NCI-H2081 (cell line): ENCODE measurements at places on chromosomes 7 and 10.
A peak's percentile ranks its signal among the peaks of the same experiment; 100 is the strongest.

DNA sequence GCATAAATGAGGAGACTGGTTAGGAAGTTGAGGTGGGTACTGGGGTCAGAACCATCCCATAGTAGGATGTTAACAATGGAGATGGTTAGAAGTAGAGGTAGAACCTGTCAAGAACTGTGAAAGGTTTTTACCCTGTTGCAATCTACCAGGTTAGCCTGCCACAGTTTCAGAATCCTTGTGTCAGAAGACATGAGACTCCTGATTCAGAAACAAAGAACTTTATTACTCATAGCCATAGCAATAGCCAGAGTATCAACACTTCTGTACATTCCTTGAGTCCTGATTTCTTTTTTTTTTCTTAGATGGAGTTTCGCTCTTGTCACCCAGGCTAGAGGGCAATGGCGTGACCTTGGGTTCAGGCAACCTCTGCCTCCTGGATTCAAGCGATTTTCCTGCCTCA, 200.9 kb downstream of the GRM3 start:
- DNase-seq: no peak

- DNase-seq: no peak
Observed at GRCh38 chr10:47223236-47223635, 76.8 kb upstream of the GDF10 start.

- DNase-seq: no peak
Observed at GRCh38 chr10:109450702-109451101, 472.6 kb downstream of the XPNPEP1 start.

- no peak for DNase-seq
Observed at GRCh38 chr7:1619152-1620079, 49.6 kb upstream of the PSMG3 start.

DNA sequence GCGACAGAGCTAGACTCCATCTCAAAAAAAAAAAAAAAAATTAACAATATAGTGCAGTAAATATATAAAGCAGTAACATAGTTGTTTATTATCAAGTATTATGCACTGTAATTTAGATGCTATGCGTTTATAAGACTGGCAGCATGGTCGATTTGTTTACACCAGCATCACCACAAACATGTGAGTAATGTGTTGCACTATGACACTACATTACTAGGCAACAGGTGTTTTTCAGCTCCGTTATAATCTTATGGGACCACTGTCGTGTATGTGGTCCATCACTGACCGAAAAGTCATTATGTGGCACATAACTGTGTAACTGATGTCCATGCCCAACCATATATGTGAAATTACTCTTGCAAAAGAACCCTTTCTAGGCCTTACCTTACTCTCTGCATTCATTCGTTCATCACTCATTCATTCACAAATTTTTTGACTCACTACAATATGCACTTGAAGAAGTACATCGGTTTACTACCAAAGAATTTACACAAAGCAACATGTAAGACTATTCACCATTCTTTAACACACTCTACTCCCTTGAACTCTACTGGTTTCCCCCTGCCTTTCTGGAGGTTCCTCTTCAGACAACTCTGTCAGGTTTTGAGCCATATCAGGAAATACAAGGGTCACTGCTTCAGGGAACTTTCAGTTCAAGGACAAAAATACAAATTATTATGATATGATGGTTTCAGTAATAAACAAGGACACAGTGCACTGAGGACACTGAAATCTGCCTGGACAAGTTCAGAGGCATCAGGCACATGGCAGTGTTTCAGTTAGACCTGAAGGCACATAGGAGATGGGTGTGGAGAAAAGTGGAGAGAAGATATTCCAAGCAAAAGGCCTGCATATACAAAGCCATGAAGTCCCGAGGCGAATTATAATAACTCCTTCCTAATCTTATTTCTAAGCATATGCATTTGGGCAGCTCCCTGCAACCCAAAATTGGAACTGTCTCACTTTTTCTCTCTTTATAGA, 17.4 kb downstream of the ITGB1 start:
- DNase-seq: no peak

DNA sequence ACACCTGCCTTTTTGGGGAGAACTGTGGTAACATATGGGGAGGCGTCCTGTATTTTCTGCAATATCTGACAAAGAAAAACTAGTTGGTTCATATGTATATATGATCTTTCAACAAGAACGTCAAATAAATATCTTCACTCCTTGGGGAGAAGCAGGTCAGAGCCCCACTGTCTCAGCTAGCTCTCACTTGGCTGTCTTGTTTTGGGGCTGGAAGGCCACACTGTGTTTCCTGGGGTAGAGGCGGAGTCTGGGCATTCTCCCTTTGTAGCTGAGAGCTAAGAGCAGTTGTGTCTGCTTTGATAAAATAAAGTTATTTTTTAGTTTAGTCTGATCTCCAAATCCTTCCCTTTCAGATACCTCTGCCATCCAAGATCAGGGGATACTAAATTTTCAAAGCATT, 83.9 kb upstream of the IGFBP3 start:
- DNase-seq: no peak

- peak; percentile 39 for DNase-seq
Observed at GRCh38 chr10:61903221-61903927, 1.9 kb downstream of the ARID5B start.

GRCh38 chr7:42856605-42856987, 55.3 kb downstream of the C7orf25 start:
- no peak for DNase-seq

- no peak for DNase-seq
Observed at GRCh38 chr7:78563191-78563590, 764.6 kb downstream of the PHTF2 start.

DNA sequence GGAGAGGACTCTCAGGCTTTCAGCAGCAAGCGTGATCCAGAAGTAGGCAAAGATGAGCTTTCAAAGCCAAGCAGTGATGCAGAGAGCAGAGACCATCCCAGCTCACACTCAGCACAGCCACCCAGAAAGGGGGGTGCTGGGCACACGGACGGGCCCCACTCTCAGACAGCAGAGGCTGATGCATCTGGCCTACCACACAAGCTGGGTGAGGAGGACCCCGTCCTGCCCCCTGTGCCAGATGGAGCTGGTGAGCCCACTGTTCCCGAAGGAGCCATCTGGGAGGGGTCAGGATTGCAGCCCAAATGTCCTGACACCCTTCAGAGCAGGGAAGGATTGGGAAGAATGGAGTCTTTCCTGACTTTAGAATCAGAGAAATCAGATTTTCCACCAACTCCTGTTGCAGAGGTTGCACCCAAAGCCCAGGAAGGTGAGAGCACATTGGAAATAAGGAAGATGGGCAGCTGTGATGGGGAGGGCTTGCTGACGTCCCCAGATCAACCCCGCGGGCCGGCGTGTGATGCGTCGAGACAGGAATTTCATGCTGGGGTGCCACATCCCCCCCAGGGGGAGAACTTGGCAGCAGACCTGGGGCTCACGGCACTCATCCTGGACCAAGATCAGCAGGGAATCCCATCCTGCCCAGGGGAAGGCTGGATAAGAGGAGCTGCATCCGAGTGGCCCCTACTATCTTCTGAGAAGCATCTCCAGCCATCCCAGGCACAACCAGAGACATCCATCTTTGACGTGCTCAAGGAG, 95.5 kb downstream of the TACC2 start:
- no peak for DNase-seq

- no peak for DNase-seq
Observed at GRCh38 chr10:111515706-111516105, 438.9 kb downstream of the ADRA2A start.

GRCh38 chr7:19982841-19983835, 209.7 kb upstream of the TMEM196 start:
- peak; percentile 61 for DNase-seq

- no peak for DNase-seq
Observed at GRCh38 chr7:94003446-94004023, 620 bp downstream of the BET1 start.

DNA sequence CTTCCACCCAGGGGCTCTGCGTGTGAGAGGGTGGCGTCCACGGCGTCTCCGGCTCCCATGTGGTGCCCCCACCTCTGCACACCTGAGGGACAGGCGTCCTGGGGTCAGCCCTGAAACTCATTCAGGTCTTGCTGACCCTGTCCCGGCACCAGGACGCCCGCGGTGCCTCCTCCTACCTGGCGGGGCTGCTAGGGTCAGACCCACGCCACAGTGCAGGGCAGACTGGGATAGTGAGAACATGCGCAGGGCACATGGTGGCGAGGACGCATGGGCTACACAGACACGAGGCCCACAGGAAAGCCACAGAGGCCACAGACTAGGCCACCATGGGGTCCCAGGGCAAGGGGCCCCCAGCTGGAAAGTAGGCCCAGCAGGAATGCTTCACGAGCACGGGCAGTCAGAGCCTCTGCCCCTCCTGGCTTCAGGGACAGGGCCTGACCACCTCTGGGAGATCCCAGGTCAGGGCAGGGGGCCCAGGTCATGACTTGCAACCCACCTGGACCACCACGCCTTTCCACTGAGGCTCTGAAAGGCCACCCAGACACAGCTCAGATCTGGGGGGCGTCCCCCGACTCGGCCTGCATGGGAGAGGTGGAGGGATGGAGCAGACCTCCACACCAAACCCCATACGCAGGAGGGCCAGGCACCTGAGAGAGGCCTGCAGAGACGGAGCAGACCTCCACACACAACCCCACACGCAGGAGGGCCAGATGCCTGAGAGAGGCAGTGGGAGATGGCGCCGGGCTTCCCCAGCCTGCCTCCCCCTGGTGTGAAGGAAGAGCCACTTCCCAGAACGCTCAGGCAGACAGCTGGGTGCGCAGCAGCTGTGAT, 188.6 kb downstream of the ELFN1 start:
- DNase-seq: no peak

DNA sequence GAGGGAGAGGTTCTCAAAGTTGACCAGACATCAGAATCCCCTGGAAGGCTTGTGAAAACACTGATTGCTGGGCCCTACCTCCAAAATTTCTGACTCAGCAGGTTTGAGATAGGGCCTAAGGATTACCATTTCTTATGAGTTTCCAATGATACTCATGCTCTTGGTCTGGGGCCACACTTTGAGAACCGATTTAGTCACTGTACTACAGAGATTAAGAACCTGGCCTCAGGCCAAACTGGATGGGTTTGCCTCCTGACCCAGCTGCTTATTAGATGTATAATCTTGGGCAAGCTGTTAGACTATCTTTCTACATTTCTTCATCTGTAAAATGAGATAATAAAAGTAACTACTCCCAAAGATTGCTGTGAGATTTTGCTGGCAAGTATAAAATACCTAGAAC, 77.1 kb upstream of the SCIN start:
- DNase-seq: no peak

- DNase-seq: no peak
Observed at GRCh38 chr10:75029857-75030256, 81.6 kb upstream of the SAMD8 start.

DNA sequence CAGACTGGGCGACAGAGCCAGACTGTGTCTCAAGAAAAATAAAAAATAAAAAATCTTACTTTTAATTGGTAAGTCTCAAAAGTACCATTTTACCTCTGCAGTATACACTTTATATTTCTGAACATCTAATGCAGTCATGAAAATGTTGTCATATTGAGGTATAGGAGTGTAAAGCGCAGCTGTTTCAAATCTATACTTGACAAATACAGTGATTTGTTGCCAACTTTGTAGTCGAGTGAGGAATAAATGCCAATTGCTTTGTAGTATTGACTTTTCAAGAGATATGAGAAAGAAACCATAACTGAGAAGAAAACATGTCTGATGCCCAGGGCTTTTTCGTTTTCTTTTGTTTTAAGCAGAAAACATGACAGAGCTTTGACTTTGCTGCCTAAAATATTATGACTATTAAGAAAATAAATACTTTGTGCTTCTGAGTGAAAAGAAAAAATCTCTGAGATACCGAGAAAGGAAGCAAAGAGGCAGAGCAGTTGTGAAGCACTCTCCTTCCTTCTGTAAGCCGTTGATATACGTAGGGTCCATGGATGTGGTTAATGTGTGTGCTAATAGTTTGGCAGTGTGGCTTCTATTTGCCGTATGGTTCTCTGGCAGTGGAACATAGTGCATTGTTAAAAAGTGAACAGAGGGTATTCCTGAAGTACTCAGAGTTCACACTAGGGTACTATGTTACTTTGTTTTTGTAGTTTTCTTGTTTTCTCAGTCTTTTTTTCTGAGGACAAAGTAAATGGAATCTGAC, 38.2 kb downstream of the AVL9 start:
- DNase-seq: no peak
